Aorta (tissue), 5 donors: ENCODE measurements at places on chromosomes 6 and 20. TPM values are rescaled to one million over a fixed set of nuclear protein-coding genes. Genes with fewer than 3 reads are reported as not detected.

The C20orf141 gene
- not detected for total RNA-seq

The TPD52L2 gene
- total RNA-seq = 110 TPM

The HRH3 gene
- not detected for total RNA-seq

The PCED1A gene
- total RNA-seq = 50.7 TPM

GRCh38 chr6:2182251-2182650 is 63.2 kb downstream of the GMDS start:
- no peak for DNase-seq
- no peak overlapping the region for H3K4me3 ChIP-seq

- no peak overlapping the region for H3K4me3 ChIP-seq
- H3K36me3 ChIP-seq = no peaks in the 10 kb centered on the region
- H3K4me1 ChIP-seq = no peaks in the 10 kb centered on the region
- H3K27ac ChIP-seq = no peak overlapping the region
Observed at GRCh38 chr6:161486361-161487216, 212.7 kb upstream of the AGPAT4 start.
